ENCODE measurements at places on chromosomes 11 and 22.

DNA sequence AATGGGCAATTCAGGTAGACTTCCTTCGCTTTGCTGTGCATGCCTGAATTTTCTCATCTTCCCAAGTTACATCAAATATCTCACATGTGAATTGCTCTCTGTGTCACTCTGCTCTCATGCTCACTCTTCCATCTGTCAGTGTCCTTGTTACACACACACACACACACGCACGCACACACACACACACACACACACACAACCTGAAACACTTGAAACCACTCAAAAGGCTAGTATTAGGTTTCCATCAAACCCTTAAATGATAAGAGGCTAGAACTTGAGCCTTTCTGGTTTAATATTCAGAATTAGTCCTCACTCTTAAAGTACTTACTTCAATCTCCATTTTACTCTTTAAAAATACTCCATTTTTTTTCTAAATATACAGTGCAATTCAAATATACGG lies 282.4 kb downstream of the C11orf87 start:
- DNase-seq, result no peak

- DNase-seq, result no peak
Measured at GRCh38 chr22:47564158-47564450, 801.7 kb downstream of the TBC1D22A start.

DNA sequence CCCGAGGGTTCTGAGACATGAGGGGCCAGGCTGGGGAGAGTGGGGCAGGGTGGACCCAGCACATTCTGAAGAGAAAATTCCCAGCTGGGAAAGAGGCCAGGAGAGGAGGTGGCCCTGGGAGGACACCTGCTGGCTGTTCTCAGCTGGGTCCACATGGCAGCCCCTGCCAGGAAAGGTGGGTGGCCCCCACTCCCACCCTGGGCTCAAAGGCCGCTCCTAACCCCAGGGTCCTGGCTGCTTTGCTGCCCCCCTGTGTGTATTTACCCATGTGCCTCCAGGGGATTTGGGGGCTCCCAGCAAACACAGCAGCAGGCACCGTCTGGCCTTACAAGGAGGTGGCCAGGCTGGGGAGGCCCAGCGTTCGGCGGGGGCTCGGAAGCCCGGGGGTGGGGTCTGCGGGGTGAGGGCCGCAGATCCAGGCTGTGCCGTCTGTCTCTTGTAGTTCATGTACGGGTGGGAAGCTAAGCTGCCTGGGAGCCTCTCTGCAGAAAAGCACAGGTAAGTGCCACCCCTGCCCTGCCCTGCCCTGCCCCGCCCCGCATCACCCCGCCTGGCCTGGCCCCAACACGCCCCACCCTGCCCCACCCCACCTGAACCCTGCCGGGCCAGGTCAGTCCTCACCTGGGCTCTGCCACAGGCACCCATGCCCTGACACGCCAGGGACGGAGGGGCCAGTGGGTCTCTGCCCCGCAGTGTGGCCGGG lies 10.6 kb downstream of the MUC5B start:
- no peak for DNase-seq

- no peak for DNase-seq
Measured at GRCh38 chr11:111376181-111376871, 2.7 kb downstream of the POU2AF1 start.

- DNase-seq, result no peak
Measured at GRCh38 chr22:23755711-23756110, 1.5 kb upstream of the VPREB3 start.

GRCh38 chr11:46026606-46027293 lies 94.5 kb downstream of the PHF21A start:
- no peak for DNase-seq

- no peak for DNase-seq
Measured at GRCh38 chr22:46965555-46966494, 203.4 kb downstream of the TBC1D22A start.

DNA sequence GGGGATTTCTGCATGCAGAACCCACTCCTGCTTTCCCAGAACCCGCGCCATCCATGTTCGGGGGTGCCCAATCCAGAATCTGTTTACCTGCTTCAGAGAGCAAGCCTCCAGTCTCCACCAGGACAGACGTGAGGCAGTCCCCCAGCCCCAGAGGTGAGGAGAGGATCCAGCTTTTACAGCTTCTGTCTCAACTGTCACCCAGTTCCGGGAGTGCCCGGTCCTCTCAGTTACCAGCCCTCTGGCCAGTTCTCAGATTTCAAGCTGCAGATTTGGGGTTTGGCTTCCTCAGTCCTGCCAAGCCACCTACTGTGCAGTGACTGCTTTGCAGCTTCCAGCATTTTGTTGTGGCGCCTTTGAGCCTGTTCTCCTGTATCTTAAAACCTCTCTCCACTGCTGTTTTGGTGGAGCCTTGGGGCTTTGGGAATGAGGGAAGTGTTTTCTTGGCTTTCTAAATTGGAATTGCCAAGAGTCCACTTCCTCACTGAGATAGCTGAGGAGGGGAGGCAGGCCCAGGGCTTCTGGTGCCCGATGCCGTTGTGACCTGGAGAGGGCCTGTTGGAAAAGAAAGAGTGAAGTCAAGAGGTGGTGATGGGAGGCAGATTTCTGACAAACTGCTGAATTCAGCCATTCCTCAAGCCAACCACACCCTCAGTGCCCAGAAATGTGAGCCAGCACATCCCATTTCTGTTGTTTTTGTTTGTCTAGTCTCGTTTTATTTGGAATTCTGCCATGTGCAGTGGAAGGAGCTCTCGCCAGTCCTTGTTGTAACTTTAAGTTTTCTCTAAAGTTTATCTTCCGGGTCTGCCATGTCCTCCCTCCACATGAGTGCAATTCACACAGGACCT lies 513.4 kb downstream of the TBC1D22A start:
- no peak for DNase-seq

DNA sequence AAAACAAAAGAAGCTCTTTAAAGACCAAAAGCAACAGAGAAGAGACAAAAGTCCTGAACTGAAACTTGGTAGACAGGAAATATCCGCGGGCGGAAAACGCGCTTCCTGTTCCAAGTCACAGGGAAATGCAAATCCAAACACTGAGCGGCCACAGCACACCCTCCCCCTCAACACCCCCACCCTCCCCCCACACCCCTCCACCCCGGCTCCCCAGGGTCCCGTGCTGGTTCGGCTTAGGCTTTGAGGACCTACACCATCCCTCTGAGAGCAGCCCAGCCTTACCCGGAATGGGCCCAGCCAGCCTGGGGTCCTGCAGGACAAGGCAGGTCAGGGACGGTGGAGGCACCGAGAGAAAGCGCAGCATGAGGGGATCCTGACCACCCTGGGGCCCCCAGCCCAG lies 160.4 kb downstream of the BRD1 start:
- no peak for DNase-seq
